Prostate gland (tissue), 2 donors: ENCODE measurements at places on chromosomes 5 and 9. TPM values are rescaled to one million over a fixed set of nuclear protein-coding genes. Genes with fewer than 3 reads are reported as not detected.

Gene CYLC2
- total RNA-seq = not detected

Gene SERF1A
- 21.2 TPM for total RNA-seq

Gene LCN12
- total RNA-seq = 4.1 TPM

Gene SMU1
- total RNA-seq = 19.1 TPM

Gene GPR151
- not detected for total RNA-seq

Gene MED7
- 10.7 TPM for total RNA-seq

Gene MEGF10
- total RNA-seq = 7.9 TPM

Gene SPATA6L
- 6.2 TPM for total RNA-seq

Gene NR5A1
- 88.4 TPM for total RNA-seq

Gene TLE1
- 61.0 TPM for total RNA-seq

Gene MLANA
- total RNA-seq = not detected

Gene OTP
- not detected for total RNA-seq

Gene C9orf153
- total RNA-seq = not detected
